Activated CD4-positive, alpha-beta T cell treated with anti-CD3 and anti-CD28 coated beads, Interleukin-2, amount 50 U/mL, for 4 hours (primary cell): ENCODE measurements at places on chromosomes 5 and 9.

DNA sequence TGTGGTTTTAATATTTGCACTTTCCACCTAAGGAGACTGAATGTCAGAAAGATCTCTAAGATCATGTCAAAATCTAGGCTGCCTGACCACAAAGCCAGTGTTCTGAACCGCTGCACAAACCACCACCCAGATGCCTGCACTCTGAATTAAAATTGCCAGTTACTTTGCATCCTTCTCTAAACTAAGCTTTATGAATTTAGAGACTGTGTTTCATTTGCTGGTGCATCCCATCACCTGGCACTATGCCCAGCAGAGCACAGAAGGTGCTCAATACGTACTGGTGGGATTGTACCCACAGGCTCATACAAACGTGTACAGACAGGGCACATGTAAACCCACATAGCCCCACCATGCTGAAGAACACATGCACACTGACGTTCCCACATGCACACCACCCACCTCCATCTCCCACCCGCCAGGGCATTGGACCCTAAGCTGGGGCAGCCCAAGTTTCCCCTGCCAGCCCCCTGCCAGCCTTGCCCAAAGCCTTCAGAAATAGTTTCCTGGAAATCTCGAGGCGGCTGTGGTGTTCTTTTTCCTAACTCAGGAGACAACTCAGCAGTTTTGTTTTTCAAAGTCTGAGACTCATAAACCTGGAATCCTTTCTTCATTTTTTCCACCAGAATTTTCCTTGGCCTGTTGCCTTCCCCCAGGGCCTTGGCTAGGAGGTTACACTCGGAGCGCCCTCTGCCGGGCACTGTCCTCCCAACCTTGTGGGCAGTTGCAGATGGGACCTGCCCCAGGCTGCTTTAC, 9.6 kb upstream of the TRAF1 start:
- peak; percentile 92 for DNase-seq

- no peak for DNase-seq
These were observed 14.5 kb upstream of the FAM170A start for GRCh38 chr5:119614838-119615237.

GRCh38 chr9:8589476-8589875, 789.9 kb upstream of the DMAC1 start:
- DNase-seq = no peak

- DNase-seq = no peak
These were observed 236.2 kb downstream of the PRELID2 start for GRCh38 chr5:145598983-145599382.

DNA sequence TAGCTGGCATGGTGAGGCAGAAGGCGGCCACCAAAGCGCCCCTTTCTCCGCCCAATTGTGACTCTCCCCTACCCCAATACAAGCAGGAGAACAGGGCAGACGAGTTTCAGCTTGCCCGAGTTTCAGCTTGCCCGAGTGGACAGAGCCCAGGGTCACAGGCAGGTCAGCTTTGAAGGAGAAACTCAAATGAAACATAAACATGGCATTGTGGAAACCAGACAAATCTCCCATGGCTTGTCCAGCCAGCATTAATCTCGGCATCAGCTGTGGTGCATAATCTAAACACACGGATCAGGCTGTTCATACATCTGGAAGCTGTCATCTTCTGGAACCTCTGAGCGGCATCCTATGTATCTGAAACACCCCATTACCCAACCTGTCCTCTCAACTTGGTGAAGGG, 16.9 kb downstream of the PTCH1 start:
- no peak for DNase-seq

DNA sequence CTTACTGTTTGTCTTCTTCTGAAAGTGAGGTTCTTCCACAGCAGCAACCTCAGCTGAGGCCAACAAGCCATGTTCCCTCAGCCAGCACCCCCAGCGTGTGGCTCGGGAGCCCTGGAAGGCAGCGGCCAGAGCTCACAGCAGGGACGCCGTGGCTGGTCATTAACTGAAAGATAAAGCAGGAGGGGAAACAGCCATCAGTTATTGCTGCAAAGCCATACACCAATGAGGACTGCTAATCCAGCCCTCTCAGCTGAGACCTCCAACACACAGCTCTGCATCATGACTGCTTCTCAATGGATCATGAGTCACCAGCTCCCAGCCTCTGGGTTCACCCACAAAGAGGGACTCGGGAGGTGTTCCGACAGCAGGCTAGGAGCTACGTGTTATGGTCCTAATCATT, 24.3 kb downstream of the ABCA1 start:
- DNase-seq = no peak

- DNase-seq = no peak
These were observed 83.5 kb upstream of the RUSC2 start for GRCh38 chr9:35406183-35406959.

DNA sequence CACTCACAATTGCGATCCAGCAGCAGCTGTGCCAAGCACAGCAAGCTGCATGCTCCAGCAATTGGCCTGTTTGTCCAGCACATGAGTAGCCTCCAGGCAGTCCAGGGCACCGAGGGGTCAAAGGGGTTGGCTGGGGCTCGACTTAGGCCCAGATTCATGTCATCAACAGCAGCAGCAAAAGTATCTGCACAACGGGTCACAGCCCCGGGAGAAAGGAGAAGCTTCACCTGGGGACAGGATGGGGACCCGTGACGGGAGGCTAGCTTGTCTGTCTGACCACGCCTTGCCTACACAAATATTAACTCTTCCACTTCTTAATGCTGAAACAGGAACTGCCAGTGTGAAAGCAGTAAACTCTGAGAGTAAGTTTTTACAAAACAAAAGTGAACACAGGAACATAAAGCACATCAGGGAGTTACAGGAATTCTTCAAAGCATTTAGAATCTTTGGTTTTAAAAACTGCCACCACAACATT, 191.2 kb downstream of the PIK3R1 start:
- DNase-seq = no peak

DNA sequence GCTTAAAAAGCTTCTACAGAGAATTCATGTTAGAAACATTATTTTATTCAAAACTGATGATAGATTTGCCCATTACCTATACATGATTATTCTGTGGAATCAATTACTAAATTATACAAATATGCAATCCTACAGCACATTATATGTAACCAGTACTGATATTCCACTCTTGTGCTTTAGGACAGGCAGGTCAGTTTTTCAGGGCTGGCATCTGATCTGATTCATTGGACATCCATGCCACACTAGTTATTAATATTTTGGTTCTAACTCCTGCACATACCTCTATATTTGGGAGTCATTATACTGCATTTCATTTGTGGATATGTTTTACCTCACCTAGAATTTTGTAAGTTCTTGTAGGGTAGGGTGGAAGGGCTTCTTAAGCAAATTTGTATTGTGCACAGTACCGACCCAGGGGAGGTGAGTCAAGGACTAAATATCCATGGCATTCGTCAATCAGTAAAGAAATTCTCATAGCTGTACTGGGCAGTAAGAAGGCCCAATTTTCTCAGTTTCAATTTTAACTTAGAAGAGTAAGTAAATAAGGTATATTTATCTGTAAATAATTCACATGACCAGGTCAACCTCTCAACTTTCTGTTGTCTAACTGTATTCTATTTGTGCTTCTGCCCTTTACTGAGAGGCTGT, 33.5 kb downstream of the ELOVL7 start:
- DNase-seq = no peak

GRCh38 chr5:158947846-158948245, 151.9 kb downstream of the EBF1 start:
- no peak for DNase-seq

GRCh38 chr5:78547731-78548615, 100.6 kb downstream of the LHFPL2 start:
- DNase-seq = no peak

- DNase-seq = no peak
These were observed 8.5 kb downstream of the RGMB start for GRCh38 chr5:98781964-98782363.

DNA sequence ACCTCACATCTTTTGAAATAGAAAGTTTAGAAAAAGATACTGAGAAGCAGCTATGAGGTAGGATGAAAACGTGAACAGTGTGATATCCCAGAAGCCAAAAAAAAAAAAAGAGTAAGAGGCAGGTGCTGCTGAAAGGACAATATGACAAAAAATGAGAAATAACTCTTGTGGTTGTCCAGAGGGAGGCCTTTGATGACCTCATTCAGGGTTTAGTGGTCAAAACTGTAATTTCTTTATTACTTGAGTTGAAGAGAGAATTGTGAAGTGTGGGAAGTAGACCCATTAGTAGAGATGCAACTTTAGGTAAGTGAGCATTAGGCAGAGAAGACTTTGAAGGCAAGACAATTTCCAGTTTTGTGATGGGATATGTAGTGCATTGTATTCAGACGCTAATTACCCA, 1306.3 kb upstream of the ACO1 start:
- DNase-seq = no peak

- no peak for DNase-seq
These were observed 3.0 kb upstream of the HRCT1 start for GRCh38 chr9:35903049-35903448.

- DNase-seq = no peak
These were observed 5.5 kb upstream of the LTC4S start for GRCh38 chr5:179788193-179788854.

DNA sequence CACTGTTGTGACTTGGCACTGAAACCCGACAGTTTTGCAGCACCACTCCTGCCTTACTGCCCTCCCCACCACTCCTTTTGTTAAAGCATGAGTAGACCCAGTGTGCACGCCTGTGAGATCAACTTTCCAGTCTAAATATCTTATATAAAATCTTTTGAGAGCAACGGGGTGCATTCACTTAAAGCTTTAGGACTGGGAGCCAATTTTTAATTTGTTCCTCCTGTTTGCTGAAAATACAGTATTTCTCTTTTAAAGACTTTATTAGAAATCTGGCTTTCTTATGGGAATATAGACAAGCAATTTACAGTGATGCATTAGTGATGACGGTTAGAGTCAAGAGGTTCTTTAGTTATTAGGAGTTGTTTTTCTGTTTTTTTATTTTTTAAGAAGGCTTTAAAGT, 397.5 kb downstream of the TMEM167A start:
- DNase-seq = no peak

DNA sequence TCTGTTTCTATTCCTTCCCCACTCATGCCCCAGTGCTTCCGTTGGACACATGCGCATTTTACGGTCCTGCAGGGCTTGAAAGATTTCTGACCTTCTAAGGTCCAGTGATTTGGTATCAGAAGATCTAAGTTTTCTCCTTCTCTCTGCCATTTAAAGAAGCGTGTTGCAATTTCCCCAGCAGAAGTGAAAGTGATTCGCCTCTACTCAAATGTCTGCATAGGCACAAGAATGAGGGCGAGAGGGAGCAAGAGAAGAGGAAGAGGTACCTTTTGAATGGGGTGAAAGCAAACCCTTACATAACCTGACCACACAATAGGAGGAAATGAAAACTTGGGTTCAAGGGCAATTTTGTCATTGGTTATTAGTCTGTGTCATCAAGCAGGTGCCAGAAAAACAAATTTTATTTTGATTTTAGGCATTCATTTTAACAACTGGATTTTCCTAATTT, 31.7 kb upstream of the NR3C1 start:
- peak; percentile 13 for DNase-seq

- DNase-seq = no peak
These were observed 79.8 kb downstream of the COL27A1 start for GRCh38 chr9:114235033-114235661.

DNA sequence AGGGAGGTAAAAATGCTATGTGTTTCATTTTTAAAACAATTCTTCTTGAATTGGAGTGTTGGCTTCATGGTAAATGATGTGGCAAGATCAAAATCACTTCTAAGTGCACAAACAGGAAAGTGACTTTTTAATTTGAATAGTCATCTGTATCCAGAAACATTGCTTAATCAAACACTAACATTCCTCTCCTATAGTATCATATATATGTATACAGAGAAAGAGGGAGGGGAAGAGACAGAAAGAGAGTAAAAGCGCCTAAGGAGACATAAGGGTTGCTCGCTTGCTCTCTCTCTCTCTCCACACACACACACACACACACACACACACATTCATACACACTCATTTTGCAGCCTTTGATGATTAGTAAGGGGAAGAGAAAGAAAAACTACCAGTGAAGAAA, 95.4 kb upstream of the PRDM9 start:
- no peak for DNase-seq

GRCh38 chr5:5649641-5650040, 227.2 kb downstream of the ICE1 start:
- DNase-seq = no peak

- DNase-seq = no peak
These were observed 30.1 kb upstream of the TRIM32 start for GRCh38 chr9:116656977-116657376.

GRCh38 chr5:79241535-79241979, 5.6 kb downstream of the JMY start:
- no peak for DNase-seq

- DNase-seq = no peak
These were observed 9.0 kb upstream of the TIMD4 start for GRCh38 chr5:156971848-156972525.

- no peak for DNase-seq
These were observed 54.6 kb downstream of the MARCHF3 start for GRCh38 chr5:126975796-126976195.

DNA sequence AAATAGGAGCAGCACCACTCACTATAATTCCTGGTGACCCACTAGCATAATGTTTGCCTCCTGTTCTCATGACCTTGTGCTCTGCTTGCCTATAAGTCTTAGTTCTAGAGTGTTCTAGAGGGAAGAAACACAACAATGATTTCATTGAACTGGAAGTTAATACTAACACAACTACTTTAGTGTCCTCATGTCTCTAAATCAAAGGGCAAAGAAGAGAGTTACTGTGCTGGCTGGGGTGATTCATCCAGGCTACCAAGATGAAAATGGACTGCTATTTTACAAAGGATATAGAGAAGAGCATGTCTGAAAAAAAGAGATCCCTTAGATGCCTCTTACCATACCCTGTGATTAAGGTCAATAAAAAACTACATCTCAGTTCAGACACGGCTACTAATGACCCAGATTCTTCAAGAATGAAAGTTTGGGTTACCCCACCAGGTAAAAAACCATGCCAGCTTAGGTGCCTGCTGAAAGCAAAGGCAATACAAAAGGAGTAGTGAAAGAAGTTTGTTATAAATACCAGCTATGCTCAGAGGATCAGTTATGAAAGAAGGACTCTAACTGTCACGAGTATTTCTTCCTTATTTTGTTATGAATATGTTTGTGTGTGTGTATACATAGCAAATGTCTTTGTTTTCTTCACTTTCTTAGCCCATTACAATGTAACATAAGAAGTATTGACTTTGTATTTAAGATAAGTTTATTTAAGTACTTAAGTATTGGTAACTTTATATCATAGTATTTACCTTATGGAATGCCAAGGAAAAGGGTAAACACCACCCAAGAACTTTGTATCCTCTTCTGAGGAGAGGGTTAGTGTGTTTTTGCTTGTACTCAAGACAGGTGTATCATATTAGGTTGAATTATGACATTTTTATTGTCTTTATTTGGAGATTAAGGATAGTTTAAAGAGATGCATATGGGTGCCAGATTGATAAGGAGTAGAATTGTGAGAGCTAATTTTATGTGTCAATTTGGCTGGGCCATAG, 314.1 kb upstream of the PTGER4 start:
- DNase-seq = no peak

- no peak for DNase-seq
These were observed 39.5 kb downstream of the TRIM32 start for GRCh38 chr9:116726602-116727001.
